ENCODE measurements at places on chromosomes 3 and 15.

- DNase-seq: no peak
These were observed 46.0 kb downstream of the GALK2 start for GRCh38 chr15:49215768-49216739.

DNA sequence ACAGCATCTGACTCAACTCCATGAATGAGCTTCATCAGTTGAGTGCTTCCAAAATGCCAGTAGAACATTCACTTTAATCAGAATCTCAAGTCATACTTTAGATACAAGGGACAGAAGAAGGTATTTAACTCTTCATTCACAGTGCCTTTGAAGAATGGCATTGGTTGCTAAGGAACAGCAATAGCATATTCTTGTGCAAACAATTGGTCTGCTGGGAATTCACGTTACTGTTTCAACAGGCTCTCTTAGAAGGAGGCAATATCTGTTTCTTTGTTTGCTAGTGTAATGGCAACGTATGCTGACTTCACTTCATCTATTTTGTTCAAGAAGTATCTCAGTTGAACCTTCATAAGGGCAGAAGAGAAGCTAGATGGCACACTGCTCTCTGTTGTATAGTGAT lies 113.9 kb downstream of the TMEM108 start:
- DNase-seq: no peak

DNA sequence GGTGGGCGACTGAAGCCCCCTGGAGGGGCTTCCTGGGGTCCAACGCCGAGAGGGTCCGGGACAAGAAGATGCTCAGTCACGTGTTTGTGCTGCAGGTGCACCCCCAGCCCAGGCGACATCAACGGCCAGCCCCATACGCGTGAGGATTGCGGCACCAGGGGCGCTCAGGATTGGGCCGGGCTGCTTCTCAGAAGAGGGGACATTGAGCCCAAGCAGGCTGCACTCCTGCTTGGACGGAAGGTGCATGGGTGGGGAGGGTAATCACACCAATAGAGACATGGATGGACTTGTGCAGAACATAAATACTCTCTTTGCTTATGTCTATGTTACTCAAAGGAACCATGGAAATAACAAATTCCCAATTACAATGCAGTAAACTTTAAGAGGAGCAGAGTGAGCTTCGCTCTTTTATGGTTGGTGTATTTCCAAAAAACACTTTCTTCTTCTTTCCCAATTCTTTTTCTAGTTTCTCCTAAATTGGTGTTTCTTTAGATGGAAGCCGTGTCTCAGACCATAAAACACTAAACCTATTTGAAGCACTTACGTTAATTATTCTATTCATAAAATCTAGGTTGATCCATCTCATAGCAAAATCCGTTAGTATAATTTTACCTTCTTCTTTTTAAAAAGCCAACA lies 182.7 kb downstream of the GOLGA6L6 start:
- DNase-seq: no peak

- DNase-seq: no peak
These were observed 40.6 kb downstream of the ADAMTSL3 start for GRCh38 chr15:83694536-83694935.

DNA sequence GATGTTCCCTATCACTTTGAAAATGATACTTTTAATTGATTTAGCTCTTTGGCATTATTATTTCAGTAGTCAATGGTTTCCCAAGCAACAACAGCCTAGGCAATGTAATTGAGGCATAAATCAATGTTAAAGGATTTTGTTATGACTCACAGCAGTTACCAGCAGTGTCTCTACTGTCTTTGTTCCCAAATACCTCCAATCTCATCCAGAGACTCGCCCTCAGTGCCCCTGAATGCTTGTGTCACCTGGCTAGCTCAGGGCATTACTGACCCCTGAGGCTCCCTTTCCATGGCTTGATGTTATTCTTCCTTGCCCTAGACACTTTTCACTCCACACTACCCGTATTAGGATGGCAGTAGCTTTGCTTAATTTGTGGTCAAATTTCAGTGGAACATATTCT lies 227.2 kb downstream of the SQOR start:
- DNase-seq: no peak

DNA sequence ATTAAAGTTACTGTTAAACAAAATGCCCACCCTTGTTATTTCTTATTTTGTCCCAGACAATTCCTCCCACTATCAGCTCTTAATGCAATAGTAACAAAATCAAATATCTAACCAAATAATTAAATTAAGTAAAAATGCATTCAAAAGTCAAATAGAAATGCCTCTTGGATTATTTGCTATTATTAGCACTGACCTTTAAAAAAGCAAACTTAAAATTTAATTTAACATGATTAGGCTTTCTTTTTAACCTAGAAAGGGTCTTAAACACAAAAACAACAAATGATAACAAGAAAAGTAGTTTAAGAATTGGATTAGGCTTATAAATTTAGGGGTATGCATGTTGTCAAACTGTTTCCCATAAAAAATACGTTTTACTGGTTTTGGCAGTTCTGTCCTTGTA lies 159.8 kb downstream of the CBLB start:
- no peak for DNase-seq

- no peak for DNase-seq
These were observed 249.2 kb downstream of the GABRG3 start for GRCh38 chr15:27220199-27220598.

GRCh38 chr15:63986751-63987341 lies 59.4 kb downstream of the DAPK2 start:
- DNase-seq: no peak

DNA sequence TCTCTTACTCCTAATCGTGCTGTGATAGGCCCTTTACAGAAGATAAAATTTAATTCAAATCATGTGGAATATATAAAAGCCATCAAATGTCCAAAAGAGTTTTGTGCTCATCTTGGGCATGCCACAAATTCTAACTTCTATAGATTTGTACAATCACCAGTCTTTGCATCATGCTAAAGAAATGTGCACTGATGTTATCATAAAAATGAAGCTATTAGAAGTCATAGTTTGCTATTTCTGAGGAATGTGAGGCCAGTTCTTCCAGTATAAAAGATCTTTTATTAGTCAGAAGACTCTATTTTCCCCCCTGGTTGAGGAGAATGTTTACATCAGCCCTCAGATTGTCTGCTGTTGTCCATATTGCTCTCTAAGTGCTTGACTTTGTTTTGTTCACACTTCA lies 2.1 kb upstream of the ANXA2 start:
- no peak for DNase-seq

- no peak for DNase-seq
These were observed 80.5 kb upstream of the OSBPL11 start for GRCh38 chr3:125675791-125676190.

- no peak for DNase-seq
These were observed 54.8 kb downstream of the ZBTB20 start for GRCh38 chr3:115092220-115092791.

GRCh38 chr3:159886050-159886449 lies 102.6 kb upstream of the IL12A start:
- DNase-seq: no peak

- DNase-seq: no peak
These were observed 421.4 kb downstream of the MECOM start for GRCh38 chr3:169241991-169242707.

DNA sequence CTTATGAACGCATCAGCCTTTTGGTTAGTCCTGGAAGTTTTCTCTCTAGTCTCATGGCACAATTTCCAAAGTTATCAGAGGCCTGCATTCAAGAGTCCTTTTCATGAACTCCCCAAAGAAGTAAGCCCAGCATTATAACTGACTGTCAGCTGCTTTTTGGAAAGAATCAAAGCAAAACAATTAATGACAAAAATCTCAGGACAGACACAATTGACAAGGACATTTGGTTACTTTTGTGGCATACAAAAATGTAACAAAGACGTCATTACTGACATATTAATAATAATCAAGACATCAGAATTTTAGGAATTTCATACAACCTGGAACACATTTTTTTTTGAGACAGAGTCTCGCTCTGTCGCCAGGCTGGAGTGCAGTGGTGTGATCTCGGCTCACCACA lies 21.2 kb downstream of the KATNBL1 start:
- no peak for DNase-seq

DNA sequence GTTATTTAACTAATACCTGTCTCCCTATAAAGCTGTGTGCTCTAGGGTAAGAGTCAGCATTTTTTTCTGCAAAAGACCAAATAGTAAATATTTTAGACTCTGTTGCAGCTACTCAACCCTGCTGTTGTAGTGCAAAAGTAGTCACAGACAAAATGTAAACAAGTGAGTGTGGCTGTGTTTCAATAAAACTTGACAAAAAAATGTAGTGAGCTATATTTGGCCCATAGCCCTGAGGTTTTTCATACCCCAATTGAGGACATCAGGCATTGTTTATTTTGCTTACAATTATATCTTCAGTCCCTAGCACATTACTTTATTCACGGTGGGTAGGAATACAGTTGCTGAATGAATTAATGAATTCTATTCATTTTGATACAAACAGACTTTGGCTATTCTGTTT lies 58.7 kb upstream of the TBC1D5 start:
- DNase-seq: no peak

GRCh38 chr3:59313365-59313764 lies 263.5 kb upstream of the CFAP20DC start:
- no peak for DNase-seq

DNA sequence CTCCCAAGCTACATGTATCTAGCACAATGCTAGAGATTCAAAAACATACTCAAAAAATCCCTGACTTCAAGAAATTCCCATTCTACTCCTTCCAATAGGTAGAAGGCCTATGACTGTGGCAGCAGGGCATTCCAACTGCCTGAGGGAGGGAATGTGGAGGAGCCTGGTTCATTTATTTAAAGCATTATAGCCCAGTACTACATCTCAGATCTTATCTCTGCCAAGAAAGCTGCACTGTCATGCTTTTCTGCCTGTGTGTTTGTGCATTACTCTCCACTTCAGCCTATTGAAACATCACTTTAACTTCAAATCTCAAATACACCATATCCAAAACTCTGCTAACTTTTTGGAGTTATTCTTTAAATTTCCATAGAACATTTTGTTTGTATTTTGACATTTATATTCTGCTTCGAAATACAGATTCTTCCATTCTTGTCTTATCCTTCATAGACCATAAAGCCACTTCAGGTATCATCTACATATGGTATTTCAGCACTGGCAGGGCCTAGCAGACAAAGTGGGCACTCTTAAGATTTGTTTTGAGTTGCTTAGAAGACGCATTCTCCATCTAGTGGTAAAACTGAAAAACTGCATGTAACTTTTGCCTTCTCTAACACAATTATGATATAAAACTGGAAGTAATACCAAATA lies 59.1 kb upstream of the NEDD4 start:
- peak; percentile 29 for DNase-seq

GRCh38 chr15:65870889-65871533 lies 1.7 kb downstream of the RAB11A start:
- no peak for DNase-seq

GRCh38 chr3:40242216-40242615 lies 67.3 kb upstream of the EIF1B start:
- DNase-seq: no peak

DNA sequence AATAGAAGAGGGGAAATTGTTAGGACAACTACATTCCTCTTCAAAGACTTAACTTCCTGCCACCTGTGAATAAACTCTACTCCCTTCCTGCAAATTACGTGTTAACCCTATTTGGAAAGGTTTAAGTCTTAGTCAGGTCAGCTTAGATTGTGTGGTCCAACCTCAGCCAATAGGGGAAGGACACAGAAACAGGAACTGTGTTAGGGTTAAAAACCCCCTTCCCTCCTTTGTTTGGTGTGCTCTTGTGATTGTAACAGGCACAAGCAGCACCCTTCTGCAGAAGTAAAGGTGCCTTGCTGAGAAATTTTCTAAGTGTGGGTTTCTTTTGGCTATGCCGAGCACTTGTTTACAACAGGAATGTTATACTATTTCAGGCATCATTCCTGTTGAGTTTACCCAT lies 45.0 kb upstream of the FSTL1 start:
- no peak for DNase-seq

DNA sequence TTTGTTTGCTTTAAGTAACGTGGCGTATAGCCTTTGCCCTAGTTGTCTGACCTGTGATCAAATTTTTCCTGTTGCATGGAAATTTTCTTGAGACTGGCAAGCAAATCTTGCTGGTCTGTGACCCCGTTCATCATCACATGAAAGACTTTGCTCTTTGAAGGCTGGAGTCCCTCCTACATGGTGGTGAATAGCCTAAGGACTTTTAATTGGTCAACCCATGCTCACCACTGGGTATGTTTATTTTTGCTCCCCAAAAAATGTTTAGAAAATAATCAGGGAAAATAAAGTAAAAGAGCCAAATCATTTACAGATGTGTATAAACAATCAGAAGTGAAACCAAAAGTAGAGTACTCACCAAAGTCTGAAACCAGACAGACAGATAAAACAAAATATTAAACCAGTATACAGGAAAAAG lies 1075.3 kb upstream of the ALCAM start:
- no peak for DNase-seq

GRCh38 chr3:192953926-192954325 lies 36.3 kb upstream of the MB21D2 start:
- DNase-seq: no peak

DNA sequence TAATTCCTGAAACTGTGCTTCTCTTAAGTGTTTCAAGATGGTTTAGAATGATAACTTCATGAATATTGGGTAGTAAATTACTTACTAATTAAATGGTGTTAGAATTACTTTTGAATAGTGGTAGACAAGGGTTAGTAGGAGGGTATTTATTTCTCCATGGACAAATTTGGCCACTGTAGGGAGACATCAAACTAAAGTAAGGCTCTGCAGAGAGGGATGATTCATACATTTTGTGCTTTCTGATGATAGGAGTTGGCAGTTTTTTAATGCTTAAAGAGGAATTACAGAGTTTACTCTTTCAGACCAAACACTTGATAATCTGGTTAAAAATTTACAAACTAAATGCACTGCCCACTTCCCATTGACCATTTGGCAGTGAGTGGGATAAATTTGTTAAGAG lies 127.6 kb downstream of the NAALADL2 start:
- no peak for DNase-seq

DNA sequence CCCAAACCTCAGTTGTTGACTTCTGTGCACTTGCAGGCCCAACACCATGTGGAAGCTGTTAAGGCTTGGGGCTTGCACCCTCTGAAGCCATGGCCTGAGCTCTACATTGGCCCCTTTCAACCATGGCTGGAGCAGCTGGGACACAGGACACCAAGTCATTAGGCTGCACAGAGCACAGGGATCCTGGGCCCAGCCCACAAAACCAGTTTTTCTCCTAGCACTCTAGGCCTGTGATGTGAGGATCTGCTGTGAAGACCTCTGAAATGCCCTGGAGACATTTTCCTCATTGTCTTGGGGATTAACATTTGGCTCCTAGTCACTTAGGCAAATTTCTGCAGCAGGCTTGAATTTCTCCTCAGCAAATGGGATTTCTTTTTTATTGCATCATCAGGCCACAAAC lies 1255.7 kb downstream of the ZPLD1 start:
- DNase-seq: no peak

- DNase-seq: no peak
These were observed 10.5 kb downstream of the LOXL1 start for GRCh38 chr15:73936588-73937290.

- DNase-seq: no peak
These were observed 95.7 kb upstream of the C3orf80 start for GRCh38 chr3:160129459-160130061.

GRCh38 chr3:42544492-42545283 lies 37.1 kb downstream of the SEC22C start:
- no peak for DNase-seq

All from D721Med (cell line).